ENCODE measurements at places on chromosomes 6 and 20. TPM values are rescaled to one million over a fixed set of nuclear protein-coding genes. Genes with fewer than 3 reads are reported as not detected.
A peak's percentile ranks its signal among the peaks of the same experiment; 100 is the strongest.

DNA sequence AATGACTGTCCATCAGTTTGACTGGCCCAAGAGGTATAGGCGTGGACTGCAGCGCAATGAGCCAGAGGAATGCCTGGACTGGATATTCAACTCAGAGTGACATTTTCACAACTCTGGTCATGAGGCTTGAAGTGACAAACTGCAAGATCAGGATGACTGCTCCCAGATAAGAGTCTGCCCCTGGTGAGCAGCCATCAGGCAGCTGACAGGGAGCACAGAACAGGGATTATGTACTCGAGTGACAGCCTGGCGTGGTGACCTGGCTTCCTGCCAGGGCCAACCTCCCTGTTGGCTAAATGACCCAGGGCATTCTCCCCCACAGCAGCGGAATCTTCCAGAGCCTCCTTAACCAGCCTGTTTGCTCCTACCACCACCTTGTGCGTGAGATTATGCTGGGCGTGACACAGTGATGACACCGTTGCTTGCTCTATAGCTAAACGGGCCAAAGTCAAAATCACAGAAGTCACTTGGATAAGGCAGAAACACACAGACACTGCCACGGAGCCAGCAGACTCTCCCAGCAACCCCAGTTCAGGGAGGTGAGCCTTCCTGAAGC lies 209.1 kb upstream of the JARID2 start:
- no peak for DNase-seq

DNA sequence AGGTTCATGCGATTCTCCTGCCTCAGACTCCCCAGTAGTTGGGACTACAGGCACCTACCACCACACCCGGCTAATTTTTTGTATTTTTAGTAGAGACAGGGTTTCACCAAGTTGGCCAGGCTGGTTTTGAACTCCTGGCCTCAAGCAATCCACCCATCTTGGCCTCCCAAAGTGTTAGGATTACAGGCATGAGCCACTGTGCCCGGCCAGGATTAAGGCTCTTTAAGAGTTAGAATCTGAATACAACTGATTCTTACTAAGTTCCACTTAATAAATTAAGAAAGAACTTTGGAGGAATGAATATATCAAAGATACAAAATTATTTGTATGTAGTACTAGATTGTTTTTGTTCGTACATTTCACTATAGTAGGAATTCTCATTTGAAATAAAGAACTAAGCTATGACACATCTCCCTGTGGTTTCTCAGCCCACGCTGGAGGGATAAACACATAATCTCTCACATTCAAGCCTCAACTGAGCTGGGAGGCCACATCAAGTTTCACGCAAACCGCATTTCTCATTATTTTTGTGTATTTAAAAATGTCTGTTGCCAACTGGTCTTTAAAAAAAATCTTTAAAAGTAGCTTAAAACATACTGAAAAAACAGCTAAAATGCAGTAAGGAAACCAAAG lies 34.2 kb downstream of the DTNBP1 start:
- peak; percentile 76 for DNase-seq

DNA sequence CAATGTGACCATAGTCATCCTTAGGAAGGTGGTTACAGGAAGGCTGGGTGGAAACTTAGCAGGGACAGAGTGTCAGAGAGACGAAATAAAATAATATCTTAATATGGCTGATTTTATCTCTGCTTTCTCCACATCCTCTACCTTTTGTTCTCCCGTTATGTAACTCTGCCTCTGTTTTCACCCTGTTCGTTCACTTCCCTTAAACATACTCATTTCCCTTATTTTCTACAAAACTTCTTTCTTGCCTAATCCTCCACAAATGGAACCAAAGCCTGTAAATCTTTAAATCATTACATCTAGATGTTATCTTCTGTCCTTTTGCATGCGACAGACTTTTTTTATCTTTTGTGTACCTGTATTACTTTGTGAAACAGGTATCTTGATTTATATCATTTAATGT lies 23.3 kb upstream of the CRIP3 start:
- no peak for DNase-seq

GRCh38 chr6:39847221-39847620 lies 55.0 kb downstream of the DAAM2 start:
- DNase-seq = peak; percentile 15

DNA sequence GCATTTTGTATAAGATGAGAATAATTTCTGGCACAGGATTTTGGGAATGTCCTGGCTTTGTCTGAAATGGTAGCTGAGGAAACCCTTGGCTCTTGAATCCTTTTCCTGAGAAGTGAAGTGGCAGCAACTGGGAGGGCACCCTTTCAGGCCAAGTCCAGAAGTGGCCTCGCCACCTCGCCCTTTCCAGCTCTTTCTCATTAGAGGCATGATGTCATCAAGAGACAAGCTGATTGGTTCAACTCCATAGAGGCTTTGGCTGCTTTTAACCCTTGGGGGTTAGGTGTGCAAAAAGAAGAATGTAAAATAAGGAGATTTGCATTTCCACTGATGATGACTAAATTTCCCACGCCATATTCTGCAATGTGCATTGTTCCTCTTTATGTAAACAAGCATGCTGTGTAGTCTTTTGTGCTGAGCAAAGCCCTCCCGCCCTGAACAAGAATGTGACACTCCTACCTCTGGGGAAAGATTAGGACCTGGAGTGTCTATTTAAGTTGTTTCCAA lies 116.5 kb downstream of the TCP11 start:
- DNase-seq = peak; percentile 75

The BFSP1 gene
- 3.5 TPM for total RNA-seq

GRCh38 chr6:7267071-7267465 lies 45.9 kb downstream of the SSR1 start:
- no peak for DNase-seq

GRCh38 chr6:33697845-33698244 lies 13.7 kb downstream of the UQCC2 start:
- no peak for DNase-seq

DNA sequence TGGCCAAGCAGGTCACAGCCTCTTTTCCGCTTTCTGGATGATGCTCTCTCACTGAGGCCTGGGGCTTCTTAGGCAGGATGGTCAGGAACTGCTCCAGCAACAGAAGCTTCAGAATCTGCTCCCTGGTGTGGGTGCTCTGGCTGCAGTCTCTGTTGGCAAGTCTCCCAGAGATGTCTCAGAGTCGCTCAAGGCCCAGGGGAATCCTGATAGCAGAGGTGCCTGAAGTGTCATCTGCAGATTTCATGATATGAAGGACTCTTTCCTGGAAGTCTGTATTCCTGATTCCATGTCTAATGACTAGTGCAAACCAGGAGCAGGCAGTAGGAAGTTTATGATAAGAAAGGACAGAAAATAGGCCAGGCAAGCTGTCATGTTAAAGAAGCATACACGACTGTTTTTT lies 20.3 kb downstream of the ZSCAN31 start:
- DNase-seq = no peak

DNA sequence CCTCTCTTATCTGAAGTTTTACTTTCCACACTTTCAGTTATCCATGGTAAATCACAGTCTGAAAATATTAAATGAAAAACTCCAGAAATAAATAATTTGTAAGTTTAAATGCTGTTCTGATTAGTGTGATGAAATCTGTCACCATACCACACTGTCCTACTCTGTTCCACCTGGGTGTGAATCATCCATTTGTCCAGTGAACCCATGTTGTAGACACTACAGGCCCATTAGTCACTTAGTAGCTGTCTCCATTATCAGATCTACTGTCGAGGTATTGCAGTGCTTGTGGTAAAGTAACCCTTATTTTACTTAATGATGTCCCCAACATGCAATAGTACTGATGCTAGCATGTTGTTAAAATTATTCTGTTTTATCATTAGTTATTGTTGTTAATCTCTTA lies 29.2 kb upstream of the MMS22L start:
- no peak for DNase-seq

DNA sequence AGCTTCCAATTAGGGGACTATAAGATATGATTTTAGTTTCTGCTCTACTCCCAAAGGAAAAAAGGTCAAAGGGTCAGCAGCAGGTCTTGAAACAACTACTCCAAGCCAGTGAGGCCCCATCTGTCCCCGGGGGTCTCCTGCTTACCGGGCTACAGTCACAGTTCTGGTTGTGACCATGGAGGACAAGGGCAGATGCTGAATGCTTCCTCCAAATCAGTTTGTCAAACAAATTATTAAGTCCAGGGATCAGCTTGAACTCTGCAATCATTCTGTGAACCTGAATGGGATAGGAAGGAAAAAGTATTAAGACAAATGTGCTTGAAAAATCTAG lies 60.2 kb downstream of the MYH7B start:
- no peak for DNase-seq

GRCh38 chr6:158219228-158219627 lies 51.1 kb downstream of the GTF2H5 start:
- peak; percentile 98 for DNase-seq
